ENCODE measurements at places on chromosomes 12 and 14. TPM values are rescaled to one million over a fixed set of nuclear protein-coding genes. Genes with fewer than 3 reads are reported as not detected.

VWF gene
- not detected for total RNA-seq

METTL17 gene
- 99.0 TPM for total RNA-seq

DNA sequence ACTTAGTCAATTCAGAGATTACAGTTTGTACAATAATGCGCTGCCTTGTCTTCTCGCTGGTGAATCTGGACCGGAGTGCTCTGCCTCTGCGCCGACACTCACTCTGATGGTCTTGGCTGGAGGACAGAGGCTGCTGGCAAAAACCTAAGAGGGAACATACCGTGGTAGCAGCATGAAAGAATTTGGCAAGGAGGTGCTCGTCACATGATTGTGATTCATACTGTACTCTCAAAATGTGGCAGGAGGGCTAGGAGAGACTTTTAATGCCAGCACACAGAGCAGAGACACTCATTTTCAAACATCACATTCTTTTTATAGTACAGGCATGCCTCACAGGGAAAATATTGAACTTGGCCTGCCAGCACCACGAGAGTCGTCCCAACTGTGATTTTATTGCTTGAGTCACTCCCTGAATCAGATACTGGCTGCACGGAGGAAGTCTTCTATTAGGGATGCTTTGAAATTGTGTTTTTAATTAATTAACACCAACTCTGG is 67.8 kb downstream of the HMGA2 start:
- DNase-seq = peak; percentile 97

- no peak for DNase-seq
Observed at GRCh38 chr14:68885226-68886108, 92.6 kb upstream of the ZFP36L1 start.

GRCh38 chr14:29320286-29320685 is 553.7 kb downstream of the FOXG1 start:
- DNase-seq = no peak

DNA sequence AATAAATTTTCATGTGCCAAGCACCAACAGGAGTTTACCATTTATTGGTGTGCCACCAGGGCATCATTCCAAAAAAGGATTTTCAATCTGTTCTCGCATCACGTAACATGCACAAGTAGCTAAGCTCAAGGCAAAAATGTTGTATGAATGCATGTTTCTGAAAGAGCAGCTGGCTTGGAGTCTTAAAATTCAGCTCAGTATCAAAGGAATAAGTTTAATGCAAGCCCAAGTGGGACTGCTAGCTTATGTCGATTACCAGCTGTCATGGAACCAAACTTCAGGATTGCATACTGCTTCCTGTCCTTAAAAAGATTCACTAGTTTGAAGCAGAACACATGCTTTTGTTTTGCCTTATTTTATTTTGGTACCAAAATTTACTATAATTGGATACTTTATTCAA is 437.0 kb downstream of the FSCB start:
- DNase-seq = no peak

GRCh38 chr12:110906083-110906482 is 14.3 kb downstream of the MYL2 start:
- peak; percentile 24 for DNase-seq

SLIRP gene
- total RNA-seq = 904 TPM

- DNase-seq = peak; percentile 60
Observed at GRCh38 chr14:32472512-32473463, 143.7 kb downstream of the AKAP6 start.

DNA sequence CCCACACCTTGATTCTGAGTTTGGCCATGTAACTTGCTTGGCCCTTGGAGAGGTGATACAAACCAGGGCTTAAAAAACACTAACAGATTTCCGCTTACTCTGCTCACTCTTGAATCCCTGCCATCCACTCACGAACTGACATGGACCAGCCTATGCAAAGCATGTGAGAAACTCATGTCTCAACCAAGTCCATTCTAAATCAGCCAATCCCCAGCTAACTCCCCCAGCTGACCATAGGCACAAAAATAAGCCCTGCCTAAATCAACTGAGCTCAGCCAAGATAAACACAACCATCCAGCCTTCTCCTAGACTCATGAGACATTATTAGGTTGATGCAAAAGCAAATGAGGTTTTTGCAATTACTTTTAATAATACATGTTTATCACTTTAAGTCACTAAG is 353.9 kb upstream of the TBX3 start:
- no peak for DNase-seq

DNA sequence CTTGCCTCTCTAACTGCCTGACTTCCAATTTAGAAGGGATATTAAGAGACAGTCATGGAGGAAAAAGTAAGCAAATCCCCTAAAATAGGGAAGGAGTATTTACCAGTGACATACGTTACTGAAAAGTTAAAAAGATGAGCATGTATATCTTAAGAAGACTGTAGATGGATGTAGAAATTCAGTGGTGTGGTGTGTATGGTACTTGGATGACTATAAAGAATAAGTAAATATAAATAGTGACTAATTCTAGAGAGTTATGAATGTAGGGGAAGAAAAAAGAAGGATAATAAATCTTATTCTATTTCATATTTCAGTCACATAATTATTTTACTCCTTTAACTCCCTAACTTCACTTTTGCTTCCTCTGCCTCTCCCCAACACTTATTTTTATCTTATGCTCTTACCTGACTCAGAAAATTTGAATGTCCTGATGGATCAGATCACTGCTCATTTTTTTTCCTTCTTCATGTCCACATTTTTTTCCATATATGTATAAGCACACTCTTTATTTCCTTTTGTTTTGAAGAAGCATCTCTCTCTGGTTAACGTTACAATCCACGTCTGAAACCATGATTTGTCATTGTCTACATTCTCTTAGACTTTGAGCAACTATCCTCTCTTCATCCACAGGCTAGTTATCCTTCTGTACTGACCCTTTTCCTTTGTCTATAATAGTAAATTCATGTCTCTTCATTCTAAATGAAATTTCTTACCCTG is 422.7 kb upstream of the SYT1 start:
- DNase-seq = peak; percentile 48

GRCh38 chr12:21502164-21502496 is 541 bp downstream of the GOLT1B start:
- DNase-seq = peak; percentile 5

DNA sequence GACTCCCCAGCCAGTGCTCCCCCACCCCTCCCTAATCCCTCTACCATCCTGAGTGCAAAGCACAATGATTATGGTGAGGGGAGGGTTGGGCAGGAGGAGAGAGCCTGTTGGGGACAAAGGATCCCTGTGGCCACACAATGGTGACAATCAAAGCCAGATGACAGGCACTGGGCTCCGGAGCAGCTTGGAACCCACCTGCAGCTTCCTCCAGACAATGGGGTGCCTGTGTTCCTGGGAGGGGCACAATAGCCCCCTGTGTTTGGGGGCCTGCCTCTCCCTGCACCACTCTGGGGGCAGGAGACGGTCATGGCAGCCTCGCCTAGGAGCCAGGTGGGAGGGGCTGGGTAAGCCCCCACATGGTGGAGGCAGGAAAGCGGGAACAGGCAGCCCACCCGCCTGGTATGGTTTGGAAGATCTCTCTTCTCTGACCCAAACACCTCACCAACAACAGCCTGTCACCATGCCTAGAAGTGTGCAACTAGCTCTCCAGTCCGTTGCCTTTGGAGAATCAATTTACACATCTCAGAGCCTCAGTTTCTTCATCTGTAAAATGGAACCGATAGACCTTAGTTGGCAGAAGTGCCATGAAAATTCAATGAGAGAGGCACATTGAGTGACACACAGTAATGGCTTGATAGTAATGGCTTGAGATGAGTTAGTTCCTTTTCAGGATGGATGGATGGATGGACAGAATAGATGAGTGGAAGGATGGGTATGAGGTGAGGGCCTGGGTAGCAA is 53.0 kb downstream of the MVK start:
- no peak for DNase-seq

EIF2B2 gene
- 113 TPM for total RNA-seq

- no peak for DNase-seq
Observed at GRCh38 chr12:18824287-18824686, 86.4 kb downstream of the CAPZA3 start.

RHOF gene
- 232 TPM for total RNA-seq

GRCh38 chr12:73308747-73309146 is 1036.6 kb downstream of the TRHDE start:
- DNase-seq = peak; percentile 53

CLEC1B gene
- total RNA-seq = not detected

GRCh38 chr12:46832130-46832704 is 6.4 kb upstream of the SLC38A4 start:
- no peak for DNase-seq

DNA sequence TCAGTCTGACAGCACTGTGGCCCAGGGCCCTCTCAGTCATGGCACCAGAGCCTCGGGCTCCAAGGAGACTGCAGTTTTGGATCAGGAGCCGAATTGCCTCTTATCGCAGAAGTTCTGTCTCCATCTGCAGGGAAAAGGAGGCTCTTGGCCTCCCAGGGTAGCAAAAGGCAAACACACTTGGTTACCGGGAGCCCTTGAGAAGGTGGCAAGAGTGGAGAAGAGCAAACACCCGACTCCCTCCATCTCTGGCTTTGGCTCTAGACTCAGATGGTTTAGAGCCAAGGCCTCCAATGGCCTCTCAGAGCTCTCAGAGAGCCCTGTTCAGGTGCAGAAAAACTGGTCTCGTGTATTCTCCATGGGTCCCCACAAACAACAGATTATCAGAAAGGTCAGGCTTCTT is 44.6 kb downstream of the NINJ2 start:
- DNase-seq = no peak

OR4E2 gene
- not detected for total RNA-seq

RNF212B gene
- not detected for total RNA-seq

SART3 gene
- 165 TPM for total RNA-seq

DNA sequence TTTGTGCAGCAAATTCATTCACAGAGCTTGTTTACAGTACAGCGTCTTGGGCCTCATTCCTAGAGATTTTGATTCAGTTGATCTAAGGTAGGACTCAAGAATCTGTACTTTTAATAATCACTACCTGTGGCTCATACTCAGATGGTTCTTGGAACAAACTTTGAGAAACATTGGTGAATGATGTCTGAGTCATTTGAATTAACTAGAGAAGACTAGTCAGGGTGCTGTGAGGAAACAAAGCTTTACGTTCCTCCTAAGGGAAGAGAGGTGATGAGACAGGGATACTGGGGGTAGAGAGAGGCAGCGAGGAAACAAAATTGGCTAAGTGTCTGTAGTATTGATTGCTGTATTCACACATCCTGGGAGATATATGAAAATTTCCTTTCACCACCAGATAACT is 109.4 kb downstream of the SLC15A5 start:
- peak; percentile 60 for DNase-seq

DNA sequence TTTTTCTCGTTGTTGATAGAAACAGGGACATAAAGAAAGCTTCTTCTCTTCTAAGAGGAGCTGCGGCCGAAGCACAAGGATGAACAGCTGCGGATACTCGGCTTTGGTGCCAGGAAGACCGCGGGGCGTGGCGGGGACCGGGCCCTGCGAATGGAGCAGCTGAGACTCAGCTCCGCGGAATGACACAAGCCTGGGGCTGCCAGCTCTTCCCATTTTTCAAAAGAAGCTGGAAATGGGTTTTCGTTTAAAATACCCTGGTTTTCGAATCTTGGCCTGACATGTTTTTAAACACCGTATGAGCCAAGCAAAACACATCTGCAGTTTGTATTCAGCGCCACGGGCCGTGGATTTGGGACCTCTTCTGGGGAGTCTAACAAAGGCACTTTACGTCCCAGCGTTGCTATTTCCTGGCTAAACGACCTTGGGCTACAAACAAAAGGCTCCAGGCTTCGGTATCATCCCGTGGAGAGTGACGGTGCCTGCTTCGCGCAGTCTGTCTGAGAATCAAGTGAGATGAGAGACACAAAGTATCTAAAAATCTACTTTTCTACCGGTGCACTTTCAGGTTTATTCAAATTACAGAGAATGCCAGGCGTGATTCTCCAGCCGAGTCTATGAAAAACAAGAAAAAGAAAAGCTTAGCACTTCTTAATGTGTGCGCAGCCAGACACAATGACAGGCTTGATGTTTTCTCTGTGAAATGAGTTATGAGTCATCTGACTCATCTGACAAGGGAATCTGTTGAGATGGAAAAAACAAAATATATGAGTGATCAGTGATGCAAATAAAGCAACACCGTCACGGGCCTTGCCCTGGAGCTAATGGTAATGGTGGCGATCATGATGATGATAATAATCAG is 114.0 kb upstream of the TMEM132D start:
- DNase-seq = no peak

DNA sequence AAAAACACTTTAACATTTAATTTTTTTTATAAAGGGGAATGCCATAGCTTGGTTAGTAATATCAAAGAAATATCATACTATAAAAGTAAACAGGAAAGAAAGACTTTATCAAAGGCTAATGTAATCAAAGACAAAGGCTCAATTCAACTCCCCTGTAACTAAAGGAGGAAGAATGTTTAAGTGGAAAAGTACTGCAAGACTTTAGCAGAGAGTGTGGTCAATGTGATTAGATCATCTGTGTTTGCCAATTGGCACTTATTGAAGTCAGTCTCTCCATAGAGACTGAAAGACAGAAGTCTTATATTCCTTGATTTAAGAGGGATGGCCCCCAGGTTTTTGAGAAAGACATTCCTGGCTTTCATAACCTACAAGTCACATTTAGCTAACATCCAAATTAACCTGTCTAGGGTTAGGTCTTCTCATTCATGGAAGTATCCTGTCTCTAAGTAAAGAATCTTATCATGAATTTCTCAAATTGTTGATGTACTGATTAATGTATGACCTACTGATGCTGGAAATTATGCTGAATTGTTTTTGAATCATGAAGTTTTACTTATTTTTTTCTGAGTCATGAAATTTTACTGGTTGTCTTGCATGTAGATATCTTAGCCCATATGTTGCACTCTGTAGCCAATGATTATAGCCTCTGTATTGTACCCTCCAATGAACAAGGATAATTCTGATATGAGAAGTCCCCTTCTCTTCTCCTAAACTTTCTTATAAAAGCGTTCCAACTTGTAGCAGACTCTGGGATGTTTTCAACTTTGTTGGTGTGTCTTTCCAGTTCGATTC is 65.4 kb downstream of the ATXN7L3B start:
- peak; percentile 42 for DNase-seq

- peak; percentile 93 for DNase-seq
Observed at GRCh38 chr12:109840305-109841074, 7.3 kb upstream of the TRPV4 start.

CSAD gene
- 21.5 TPM for total RNA-seq

TAS2R42 gene
- not detected for total RNA-seq

CELA1 gene
- not detected for total RNA-seq

DNA sequence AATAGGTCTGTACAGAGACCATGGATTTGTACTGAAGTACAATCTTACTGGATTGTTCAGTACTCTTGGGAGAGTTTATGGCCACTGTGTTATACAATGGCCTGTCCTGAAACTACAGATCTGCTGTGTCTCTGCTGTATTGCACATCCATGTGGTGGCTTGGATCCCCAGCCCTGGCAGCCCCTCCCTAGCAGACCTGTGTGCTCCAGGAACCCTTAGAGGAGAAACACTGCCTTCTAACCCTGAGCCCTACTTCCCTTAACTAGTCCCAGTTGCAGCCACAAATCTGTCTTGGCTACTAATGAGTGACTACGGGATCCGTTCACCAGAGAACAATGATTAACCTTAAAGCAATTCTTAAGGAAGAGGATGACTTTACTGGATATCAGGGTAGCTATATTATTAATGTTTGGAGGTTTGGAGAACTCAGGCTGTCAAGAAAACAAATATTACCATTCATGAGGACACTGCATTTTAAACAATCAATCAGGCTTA is 27.7 kb downstream of the RNF34 start:
- DNase-seq = no peak
